ENCODE measurements at places on chromosomes 4 and X.

DNA sequence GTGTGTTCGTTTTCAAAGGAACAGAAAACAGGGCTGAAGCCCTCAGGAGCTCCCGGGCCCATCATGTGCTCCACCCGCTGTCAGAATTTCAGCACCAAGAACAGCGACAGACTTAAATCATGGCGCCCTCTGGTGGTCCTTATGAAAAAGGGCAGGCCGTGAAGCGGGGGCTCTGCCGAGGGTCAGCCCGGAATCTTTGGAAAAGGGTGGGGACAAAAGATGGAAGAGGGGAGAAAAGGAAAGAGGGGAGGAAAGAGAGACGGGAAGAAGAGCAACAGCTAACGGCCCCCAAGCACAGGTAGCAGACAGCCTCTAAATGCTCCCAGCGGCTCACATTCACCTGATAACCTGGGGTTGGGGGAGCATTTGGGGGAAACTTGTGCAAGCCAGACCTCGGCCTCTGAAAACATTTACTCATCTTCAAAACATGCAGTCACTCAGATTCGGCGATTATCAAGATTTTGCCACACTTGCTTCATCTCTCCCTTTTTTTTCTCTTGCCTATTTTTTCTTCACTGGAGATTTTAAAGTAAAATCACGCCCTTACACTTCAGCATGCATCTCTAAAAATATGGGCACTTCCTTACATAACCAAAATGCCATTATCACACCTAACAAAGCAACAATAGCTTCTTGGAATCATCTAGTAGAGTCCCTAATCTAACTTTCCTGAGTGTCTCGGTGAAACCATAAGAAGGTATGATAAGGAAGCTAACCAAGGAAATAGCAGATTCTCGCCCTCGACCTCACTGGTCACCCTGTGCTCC, 28.1 kb upstream of the MAN2B2 start:
- peak; percentile 42 for DNase-seq

GRCh38 chr4:25446611-25447010, 69.5 kb downstream of the ANAPC4 start:
- no peak for DNase-seq

- peak; percentile 72 for DNase-seq
Observed at GRCh38 chr4:87961993-87962392, 13.5 kb upstream of the SPP1 start.

DNA sequence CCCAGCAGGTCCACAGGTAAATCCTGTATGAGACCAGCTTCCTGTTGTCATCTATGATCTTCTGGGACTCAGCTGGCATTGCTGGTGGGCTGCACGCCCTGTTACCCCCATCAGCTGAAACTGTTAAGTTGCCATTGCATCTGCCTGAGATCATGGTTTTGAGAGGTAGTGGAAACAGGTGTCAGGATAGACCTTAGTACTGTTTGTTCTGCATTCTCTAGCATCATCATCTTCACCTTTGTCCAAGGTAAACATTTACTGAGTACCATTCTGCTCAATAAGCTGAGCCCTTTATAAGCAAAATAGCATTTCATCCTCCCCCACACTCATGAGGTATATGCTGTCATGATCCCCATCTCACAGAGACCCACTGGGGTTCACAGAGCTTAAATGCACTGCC, 42.9 kb upstream of the PROM1 start:
- DNase-seq: no peak

DNA sequence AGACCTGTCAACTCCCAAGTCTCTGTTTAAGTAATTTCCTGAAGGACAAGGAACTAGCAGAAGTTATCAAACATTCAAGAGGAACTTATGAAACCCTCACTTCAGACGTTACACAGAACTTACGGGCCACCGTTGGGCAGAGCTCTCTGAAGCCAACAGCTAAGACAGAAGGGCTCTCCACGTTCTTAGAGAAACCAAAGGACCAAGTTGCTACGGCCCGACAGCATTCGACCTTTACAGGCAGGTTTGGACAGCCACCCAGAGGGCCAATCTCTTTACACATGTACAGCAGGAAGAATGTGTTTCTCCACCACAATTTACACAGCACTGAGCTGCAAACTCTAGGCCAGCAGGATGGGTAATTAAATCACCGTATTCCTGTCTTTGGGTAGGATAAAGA, 705.1 kb upstream of the GRID2 start:
- no peak for DNase-seq

- DNase-seq: no peak
Observed at GRCh38 chr4:4227510-4228355, 1.0 kb upstream of the OTOP1 start.

GRCh38 chrX:129875669-129876068, 30.3 kb upstream of the UTP14A start:
- DNase-seq: peak; percentile 9

- no peak for DNase-seq
Observed at GRCh38 chrX:42746606-42747005, 31.4 kb downstream of the PPP1R2C start.

- no peak for DNase-seq
Observed at GRCh38 chr4:83276299-83277040, 8.1 kb downstream of the COQ2 start.

GRCh38 chr4:8690216-8691150, 97.9 kb downstream of the CPZ start:
- no peak for DNase-seq

- DNase-seq: no peak
Observed at GRCh38 chrX:147910607-147911006, 1.1 kb upstream of the FMR1 start.

GRCh38 chrX:154126101-154126500, 17.9 kb upstream of the OPN1LW start:
- no peak for DNase-seq

GRCh38 chr4:182478475-182478874, 235.3 kb downstream of the TENM3 start:
- DNase-seq: no peak

- no peak for DNase-seq
Observed at GRCh38 chr4:36224972-36225903, 19.1 kb downstream of the ARAP2 start.

GRCh38 chrX:16155581-16156096, 11.6 kb upstream of the MAGEB17 start:
- DNase-seq: no peak

- no peak for DNase-seq
Observed at GRCh38 chr4:159111416-159111815, 8.5 kb downstream of the RAPGEF2 start.

- no peak for DNase-seq
Observed at GRCh38 chr4:172777729-172778431, 390.7 kb upstream of the GALNT7 start.

DNA sequence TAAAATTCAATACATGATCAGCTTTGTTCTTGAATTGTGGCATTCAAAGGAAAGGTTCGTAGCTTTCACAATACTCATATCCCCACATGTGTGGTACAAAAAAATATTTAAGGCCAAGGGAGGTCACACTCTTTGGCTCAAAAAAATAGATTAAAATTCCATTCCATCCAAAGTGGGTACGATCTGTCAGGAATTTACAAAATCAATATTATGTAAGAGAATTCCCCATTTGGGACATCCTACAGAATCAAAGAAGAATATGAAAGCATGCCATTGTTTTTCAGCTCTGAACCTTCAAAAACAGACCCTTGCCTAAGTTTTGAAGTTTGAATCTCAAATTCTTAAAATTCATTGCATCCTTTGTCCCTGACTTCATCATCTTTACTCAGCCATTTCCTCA, 85.8 kb downstream of the MID1 start:
- no peak for DNase-seq

DNA sequence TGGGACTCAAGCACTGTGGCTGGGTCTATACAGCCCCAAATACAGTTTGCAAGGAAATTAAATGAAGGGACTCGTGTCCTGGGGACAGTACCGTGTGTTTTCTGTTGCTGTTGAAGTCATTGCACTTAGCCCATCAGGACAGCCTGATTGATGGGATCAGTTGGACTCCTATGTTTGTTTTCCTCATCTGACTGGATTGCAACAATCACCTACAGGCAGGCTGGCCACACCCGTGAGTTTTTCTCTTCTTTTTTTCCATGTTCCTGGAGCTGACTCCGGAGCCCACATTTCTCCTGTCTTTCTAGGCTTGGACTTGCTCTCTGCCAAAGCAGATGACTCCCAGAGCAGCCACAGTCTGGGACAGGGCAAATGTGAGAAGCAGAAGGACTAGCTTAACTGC, 38.1 kb downstream of the RTL9 start:
- DNase-seq: peak; percentile 59

DNA sequence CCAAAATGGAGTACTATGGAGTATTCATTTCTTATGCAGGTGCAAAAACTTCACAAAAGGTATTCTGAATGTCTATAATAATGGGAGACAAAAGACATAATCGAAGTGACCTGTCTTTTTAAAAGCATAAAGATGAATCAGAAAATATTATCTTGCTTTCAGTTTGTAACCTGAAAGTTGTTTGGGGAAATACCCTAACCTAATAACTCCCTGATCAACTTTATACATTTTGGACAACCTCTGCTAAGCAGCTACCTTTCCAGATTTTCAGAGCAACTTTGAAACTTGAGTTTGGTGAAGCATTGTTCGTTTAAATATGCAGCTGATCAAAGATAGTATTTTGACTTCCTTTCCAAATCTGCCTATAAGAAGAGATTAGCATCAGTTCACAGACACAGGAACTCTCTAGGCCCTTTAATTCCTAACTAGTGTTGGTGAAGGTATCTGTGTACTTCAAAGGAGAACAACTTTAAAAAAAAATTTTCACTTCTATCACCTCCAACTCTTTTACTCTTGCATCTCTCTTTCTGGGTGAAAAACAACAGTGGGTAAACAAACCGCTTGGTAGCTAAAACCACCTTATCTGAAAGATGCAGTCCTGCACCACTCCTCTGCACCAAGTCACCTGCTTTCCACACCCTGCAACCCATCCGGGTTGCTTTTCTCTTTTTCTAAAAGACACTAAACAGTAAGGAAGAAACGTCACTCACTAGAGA, 26.5 kb downstream of the CD40LG start:
- DNase-seq: no peak

DNA sequence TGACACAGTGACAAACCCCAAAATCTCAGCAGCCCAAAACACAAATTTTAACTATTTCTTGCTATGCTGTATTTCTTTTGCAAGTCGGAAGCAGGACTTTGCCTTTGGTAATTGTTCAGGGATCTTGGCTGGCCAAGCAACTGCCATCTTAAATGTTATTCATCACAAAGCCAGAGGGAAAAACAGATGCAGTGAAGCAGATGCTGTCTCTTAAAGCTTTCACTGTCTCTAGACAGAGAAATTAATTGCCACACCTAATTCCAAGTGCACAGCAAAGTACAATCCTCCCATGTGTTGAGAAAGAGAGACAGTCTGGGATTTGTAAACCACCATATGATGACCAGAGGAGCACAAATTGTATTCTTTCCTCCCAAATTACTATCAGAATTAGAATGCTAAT, 30.0 kb upstream of the GALNT7 start:
- DNase-seq: no peak

- DNase-seq: no peak
Observed at GRCh38 chr4:172152284-172152683, 339.1 kb downstream of the GALNTL6 start.

- no peak for DNase-seq
Observed at GRCh38 chr4:155305619-155306018, 71.1 kb downstream of the MAP9 start.

GRCh38 chr4:23481566-23481965, 408.3 kb downstream of the PPARGC1A start:
- DNase-seq: no peak

DNA sequence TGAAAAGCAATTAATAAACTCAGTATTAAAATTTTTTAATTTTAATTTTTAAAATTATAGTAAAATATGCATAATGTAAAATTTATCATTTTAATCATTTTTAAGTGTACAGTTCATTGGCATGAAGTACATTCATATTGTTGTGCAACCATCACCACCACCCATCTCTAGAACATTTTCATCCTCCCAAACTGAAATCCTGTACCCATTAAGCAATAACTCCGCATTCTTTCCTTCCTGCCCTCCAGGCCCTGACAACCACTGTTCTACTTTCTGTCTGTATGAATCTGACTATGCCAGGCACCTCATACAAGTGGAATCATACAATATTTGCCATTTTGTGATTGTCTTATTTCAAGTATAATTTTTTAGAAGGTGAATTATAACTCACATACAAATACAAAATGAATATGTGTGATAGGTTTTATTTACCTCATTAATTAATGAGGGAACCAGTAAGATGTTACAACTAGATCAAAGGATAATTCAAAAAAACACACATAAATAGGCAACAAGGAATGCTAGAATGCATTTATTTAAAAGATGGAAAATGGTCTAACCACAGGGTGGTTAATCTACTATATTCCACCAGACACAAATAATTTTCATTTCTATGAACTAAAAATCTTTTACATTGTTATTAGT, 13.1 kb upstream of the AFF1 start:
- DNase-seq: no peak

DNA sequence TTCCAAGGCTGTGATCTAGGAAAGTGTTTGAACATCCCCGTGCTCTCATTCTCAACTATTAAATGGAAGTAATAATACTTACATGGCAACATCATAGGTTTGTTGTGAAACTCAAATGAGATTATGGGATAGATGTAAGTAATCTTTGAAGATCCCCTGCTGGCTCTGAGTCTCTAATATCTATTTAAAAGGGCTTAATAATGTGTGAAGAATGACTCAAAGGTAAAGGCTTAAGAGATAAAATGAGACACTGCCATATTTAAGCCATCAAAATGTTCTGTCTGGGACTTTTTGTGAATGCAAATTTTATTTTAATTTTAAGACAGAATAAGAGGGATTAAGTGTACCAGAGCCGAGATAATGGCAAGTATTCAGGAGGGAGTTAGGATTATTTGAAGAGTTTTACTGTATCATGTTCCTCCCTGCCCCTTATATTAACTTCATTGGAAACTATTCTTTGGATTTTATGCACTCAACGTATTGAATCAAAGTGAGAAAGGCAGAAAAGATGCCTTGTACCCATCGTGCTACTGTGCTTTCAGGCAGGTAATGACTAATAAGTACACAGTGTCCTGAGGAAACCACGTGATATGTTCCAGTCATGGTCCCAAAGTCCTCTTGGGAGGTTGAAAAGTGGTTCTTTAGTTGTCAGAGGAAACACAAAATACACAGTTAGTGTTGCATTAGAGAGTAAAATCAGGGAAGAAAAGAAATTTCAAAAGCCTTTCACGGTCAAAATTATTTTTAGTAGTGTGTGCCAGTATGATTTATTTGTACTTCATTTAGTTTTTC, 192.4 kb downstream of the RBM46 start:
- DNase-seq: no peak

DNA sequence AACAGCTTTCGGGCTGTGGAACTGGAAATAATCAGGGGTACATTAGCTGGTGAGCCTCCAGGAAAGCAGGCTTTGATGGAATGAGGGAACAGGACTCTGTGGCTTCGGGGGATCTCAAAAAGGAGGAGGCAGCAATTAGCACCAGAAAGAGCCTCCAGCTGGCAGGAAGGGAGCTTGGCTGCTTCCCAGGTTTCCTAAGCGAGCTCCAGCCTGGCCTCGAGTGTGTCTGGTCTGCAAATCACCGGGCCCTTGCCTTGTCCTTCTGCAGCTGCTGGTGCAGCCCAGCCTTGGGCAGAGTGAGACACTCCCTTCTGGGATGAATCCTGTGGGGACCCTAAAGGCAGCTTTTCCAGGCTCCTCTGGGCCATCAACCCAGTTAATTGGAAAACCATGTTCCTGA, 10.7 kb upstream of the PDHA1 start:
- DNase-seq: no peak

- no peak for DNase-seq
Observed at GRCh38 chr4:47788126-47788525, 49.7 kb downstream of the CORIN start.

GRCh38 chr4:8002525-8003309, 63.1 kb upstream of the AFAP1 start:
- no peak for DNase-seq

Measured in Caki2 (cell line).